ENCODE measurements at places on chromosomes 2 and 18.
A peak's percentile ranks its signal among the peaks of the same experiment; 100 is the strongest.

- peak; percentile 85 for DNase-seq
Measured at GRCh38 chr2:152523091-152523490, 188.1 kb downstream of the FMNL2 start.

GRCh38 chr2:129462349-129462748 is 517.1 kb upstream of the RAB6C start:
- no peak for DNase-seq

DNA sequence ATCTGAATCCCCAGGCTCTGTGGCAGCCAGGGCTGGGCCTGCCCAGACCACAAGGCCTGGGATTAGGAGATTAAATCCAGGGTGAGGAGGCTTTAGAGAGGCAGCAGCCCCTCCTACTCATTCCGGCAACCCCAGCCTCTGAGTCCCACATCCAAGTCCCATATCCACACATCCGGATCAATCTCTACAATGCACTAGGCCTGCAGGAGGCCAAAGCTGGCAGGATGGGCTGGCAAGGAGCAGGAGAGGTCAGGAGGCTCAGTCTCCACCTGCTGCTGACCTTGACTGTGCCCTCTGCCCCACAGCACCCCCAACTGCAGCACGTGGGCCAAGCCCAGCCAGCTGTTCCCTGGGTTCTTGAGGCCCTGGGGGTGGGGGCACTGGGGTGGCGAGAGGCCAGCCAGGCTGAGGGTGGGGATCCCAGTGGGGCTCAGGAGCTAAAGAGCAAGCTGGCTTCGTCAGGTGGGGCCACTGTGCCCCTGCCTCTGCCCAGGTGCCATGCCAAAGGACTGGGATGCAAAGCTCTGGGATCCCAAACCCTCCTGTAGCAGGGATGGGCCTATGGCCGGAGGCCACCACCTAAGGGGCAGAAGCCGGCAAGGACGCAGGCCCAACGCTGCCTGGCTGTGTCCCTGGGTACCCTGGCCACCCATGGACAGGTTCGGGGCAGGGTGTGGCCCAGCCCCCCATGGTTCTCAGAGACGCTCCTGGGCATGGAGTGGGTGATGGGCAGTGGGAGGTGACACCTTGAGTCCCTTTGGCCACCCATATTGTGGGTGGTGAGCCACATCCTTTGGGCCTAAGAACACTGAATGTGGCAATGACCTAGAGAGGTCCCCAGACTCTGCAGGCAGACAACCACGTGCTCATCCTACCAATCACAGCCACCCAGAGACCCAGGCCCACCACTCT is 3.2 kb downstream of the KIF1A start:
- DNase-seq: no peak

GRCh38 chr2:69013840-69014821 is 1.2 kb downstream of the ANTXR1 start:
- peak; percentile 65 for DNase-seq

DNA sequence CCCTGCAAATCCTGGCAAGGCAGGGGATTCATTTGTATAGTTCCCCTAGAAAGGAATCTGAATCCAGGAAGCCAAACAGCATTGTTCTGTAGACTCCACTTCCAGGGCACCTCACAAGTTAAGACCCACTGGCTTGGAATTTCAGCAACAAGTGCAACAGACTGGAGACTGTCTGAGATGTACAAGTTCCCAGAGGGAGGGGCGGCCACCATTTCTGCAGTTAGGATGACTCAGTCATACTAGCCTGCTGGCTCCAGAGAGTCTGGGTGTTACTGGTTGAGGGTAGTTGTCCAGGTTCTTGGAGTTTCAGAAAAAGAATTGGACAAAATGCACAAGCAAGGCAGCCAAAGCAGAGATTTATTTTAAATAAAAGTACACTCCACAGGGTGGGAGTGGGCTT is 384.2 kb downstream of the DSC3 start:
- no peak for DNase-seq

DNA sequence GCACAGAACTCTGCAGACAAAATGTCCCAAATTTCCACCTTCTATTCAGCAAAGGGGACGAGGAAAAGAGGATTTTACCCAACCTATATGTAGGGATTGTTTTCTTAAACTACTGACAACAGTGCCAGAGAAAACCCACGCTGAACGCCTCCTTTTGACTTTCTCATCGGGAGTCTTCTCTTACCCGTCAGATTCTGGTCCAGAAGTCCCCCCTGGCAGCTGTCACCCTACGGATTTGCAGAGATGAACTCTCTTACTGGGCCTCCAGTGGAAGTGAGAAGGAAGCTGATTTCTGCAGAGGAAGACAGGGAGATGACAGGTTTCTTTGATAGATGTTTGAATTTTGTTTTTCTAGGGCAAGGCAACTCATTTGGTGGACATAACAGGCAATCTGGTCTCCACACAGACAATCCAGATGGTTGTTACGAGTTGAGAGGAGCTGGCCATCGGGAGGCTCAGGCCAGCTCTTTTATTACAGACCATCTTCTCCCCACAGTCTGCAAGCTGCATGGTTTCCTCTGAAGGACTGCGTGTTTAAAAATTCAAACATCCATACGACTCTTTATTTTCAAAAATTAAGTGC is 804.3 kb downstream of the RNF144A start:
- DNase-seq: no peak

DNA sequence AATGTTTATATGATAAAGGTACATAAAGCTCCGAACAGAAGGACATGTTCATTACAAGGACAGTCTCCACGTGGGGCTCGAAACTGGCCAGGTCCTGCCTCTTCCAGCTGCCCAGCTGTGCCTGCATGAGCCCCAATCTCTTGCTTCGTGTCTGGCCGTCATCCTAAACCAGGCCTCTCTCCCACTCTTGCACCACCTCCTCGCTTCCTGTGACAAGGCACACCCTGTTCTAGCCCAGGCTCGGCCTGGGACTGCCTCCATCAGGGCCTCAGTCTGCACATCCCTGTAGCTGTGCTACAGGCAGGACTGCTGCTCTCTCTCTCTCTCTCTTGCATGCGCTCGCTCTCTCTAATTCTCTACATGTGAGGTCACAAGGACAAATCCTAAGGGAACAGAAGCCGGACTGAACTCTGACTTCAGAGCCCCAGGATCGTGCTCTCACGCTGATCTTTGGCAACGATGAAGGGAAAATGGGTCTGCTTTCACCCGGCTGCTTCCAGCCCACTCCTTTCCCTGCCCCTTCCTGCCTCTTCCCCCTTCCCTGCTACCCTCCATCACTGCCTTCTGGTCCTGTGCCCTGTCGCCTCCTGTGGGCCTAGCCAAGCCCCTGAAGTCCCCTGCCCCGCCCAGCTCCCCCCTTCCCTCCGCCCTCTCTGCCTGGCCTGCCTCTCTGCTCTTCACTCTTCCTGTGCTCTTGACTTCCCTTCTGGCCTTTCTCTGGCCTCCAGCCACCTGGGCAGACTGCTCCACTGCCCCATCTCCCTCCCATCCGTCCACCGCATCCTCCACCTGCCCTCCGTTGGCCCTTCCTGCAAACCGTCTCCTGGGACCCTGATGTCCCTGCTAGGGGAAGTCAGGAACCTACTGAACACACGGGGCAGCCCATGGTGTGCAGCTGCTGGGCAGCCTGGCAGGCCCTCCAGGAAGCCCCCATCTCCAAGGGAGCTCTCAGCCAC is 7.8 kb upstream of the GPR55 start:
- no peak for DNase-seq

DNA sequence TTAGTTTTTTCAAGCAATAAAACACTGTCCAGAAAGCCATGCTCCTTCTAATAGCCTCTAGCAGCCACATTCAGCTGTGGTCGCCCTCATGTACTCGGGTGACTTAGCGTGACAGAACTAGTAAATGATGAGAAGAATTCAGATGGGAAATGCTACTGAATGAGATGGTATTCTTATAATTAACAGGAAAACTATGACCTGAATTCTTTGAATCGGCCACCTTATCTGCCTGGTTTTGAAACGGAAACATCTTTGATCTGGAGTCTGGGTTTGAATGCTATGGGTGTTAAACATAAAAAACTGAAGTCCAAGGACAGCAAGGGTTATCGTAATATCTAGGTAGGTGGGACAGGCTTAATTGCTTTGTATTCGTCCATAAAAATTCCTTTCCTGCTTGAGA is 138.8 kb upstream of the DNMT3A start:
- DNase-seq: no peak

DNA sequence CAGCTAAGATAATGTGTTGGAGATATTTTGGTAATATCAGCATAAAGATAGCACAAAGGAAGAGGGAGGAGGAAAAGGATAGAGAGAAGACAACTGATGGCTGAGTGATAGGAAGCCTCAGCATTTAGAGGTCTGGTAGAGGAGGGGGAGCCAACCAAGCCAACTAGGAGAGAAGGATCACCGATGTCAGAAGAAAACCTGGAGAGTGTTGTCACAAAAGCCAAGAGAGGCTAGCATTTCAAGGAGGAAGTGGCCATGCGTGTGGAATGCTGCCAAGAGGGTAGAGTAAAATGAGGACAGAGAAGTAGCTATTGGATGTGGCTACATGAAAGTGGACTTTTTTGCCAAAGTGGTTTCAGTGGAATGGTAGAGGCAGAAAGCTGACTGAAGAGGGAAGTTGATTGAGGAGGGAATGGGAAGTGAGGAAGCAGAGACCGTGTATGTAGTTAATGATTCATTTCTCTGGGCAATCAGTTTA is 34.3 kb downstream of the LCLAT1 start:
- no peak for DNase-seq

GRCh38 chr18:79538635-79539034 is 141.0 kb upstream of the CTDP1 start:
- DNase-seq: no peak
